ENCODE measurements at places on chromosomes 13 and 19. TPM values are rescaled to one million over a fixed set of nuclear protein-coding genes. Genes with fewer than 3 reads are reported as not detected.
A peak's percentile ranks its signal among the peaks of the same experiment; 100 is the strongest.

The LYL1 gene
- 2.4 TPM for polyA plus RNA-seq

The SPACA4 gene
- polyA plus RNA-seq = not detected

The CNMD gene
- polyA plus RNA-seq = 0.04 TPM

The TMPRSS9 gene
- not detected for polyA plus RNA-seq

The ZNF180 gene
- polyA plus RNA-seq = 11.4 TPM

The ITGBL1 gene
- 0.06 TPM for polyA plus RNA-seq

The FUT6 gene
- 23.9 TPM for polyA plus RNA-seq

DNA sequence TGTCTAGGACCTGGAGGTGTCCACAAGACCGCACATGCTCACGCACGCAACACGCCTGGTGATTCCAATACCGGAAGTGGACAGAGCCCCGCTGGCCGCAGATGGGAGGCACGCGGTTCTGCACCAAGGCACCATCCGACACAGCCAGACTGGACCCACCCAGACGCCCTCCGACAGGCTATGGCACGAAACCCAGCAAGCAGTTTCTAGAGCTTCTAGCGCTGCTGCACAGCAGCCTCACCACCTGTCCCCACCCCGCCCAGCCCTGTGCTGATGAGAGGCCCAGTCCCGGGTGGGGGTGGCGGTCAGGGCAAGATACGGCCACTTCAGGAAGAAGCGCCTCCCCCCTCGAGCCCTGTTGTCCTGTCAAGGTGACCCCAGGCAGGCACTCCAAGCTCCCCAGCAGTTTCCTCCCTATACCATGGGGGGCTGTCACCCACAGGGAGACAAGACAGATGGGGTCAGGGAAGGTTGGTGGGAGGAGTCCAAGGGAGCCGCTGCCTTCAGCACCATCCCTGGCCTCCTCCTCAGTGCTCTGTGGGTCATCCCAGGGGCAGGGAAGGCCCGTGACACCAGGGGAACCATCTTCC, 11.3 kb downstream of the LSM4 start:
- H3K27ac ChIP-seq = peak overlapping the region; percentile 94
- H3K27me3 ChIP-seq = no peaks in the 10 kb centered on the region
- H3K4me3 ChIP-seq = no peak overlapping the region
- H3K4me1 ChIP-seq = peaks cover 4% of the 10 kb centered on the region

GRCh38 chr13:98339684-98340425, 162.8 kb upstream of the RNF113B start:
- DNase-seq = no peak
- H3K27ac ChIP-seq = no peak overlapping the region
- no peaks in the 10 kb centered on the region for H3K36me3 ChIP-seq
- no peak overlapping the region for H3K4me3 ChIP-seq
- H3K4me1 ChIP-seq = no peaks in the 10 kb centered on the region

DNA sequence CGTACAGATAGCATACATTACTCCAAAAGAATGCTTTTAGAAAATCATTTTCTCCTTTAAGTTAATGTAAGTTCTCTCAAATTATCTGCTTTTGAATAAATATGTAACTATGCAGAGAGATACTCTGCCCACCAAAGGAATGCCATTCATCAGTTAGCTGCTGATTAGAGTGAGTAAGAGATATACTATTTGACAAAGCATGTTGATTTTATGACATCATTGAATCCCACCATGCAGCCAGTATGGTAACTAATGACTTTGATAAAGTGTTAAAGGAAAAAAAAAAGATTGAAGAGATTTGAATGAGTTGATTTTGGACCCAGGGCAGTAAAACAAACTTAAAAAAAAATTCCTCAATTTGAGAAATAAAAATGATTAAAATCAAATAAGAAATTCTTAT, 521.5 kb downstream of the SLITRK6 start:
- H3K4me3 ChIP-seq = no peak overlapping the region
- H3K36me3 ChIP-seq = no peaks in the 10 kb centered on the region
- no peak for DNase-seq

DNA sequence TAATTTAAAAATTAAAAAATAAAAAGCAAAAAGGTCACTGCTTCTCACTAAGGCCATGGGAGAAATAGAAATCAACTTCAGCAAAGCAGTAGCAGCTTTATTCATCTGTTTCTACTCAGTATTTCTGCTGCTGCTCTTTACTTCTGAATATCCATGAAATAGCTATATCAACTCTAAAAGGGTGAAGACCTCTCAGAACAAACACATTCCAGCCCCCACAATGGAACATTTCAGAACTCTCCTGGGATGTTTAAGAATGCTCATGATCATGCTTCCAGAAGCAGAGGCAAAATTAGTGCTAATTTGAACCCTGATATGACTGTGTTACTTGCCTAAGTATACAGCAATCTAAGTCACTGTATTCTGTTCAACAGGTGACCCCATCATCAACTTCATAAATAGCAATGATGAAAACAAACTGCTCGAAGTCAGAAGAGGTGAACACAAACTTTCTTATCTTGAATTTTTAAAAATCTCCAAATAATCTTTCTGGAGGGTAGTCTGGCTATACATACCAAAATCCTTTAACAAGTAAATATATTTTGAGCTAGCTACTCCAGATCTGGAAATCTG, 29.6 kb upstream of the DOCK9 start:
- DNase-seq = no peak
- H3K4me3 ChIP-seq = no peak overlapping the region
- H3K36me3 ChIP-seq = no peaks in the 10 kb centered on the region
- H3K27ac ChIP-seq = no peak overlapping the region

DNA sequence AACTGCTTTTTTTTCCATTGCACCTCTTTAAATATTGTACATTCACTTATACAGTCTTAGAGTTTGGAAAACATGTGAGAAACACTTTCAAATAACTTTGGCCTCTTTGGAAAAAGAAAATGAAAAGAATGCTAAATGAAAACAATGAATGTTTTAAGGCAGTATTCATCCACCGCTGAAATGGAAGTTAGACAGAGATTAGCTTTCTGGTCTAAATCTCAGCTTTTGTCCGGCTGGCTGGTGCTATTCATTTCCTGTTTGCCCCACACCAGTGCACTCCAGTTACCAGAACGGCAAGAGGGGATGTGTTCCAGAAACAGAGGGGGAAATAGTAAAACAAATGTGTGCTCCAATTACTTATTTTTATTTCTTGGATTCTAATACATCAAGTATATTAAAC, 1201.3 kb downstream of the EFNB2 start:
- no peaks in the 10 kb centered on the region for H3K4me1 ChIP-seq
- H3K36me3 ChIP-seq = no peaks in the 10 kb centered on the region
- no peak for DNase-seq
- no peaks in the 10 kb centered on the region for H3K27me3 ChIP-seq
- H3K4me3 ChIP-seq = no peak overlapping the region

- H3K27me3 ChIP-seq = no peaks in the 10 kb centered on the region
- no peak overlapping the region for H3K4me3 ChIP-seq
- H3K4me1 ChIP-seq = no peaks in the 10 kb centered on the region
Observed at GRCh38 chr13:31035185-31035965, 102.9 kb downstream of the TEX26 start.

DNA sequence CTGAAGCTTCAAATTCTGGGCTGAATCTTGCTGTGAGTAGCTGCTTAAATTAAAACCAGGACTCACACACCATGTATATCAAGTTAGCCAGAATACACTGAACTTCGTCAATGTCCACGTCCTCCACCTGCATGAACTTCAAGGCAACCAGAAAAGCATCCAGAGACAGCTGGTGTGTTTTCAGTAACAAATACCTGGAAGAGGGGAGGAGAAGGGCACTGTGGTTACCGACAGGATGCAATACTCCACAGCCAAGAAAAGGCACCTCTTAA, 20.4 kb downstream of the PROZ start:
- peaks cover 14% of the 10 kb centered on the region for H3K36me3 ChIP-seq
- H3K27me3 ChIP-seq = no peaks in the 10 kb centered on the region
- no peak overlapping the region for H3K4me3 ChIP-seq
- no peaks in the 10 kb centered on the region for H3K4me1 ChIP-seq

GRCh38 chr19:43101950-43102349, 19.4 kb upstream of the PSG2 start:
- no peaks in the 10 kb centered on the region for H3K36me3 ChIP-seq
- no peaks in the 10 kb centered on the region for H3K27me3 ChIP-seq
- DNase-seq = no peak
- H3K4me1 ChIP-seq = no peaks in the 10 kb centered on the region

Measured in small intestine (tissue), 16 donors.